Tibial artery (tissue), 4 donors: ENCODE measurements at places on chromosomes 12 and 14.

DNA sequence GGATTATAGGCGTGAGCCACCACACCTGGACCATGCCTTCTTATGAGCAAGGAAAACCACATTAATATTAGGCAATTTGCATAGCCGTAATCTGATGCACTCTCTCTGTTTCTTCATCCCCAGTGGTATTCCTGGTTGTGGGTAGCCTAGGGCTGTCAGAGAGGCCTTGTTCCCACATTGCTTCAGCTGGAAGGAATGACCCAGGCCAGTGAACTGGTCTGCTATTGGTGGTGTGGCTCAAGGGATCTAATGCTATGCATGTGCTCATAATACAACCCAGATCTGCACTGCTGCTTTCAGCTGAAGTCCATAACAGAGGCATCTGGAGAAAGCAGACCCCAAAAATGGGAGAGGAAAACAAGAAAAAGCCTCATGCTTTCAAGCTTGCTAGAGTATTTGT lies 33.1 kb upstream of the G2E3 start:
- no peak for DNase-seq

DNA sequence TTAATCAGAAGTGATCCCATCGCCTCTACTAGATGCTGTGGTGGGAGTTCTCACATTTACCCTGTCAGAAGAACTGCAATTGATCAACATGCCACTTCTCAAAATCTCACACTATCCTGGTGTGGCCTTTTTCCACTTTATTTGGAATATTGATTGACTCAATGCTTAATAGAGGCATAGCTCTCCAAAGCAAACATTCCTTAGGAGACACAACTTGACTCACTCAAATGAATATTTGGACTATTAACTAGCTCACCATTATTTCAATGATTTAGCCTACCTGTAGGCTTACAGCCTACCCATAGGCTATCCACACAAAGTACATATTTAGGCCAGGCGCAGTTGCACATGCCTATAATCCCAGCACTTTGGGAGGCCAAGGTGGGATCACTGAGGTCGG lies 186.5 kb downstream of the KLHL28 start:
- DNase-seq = no peak

DNA sequence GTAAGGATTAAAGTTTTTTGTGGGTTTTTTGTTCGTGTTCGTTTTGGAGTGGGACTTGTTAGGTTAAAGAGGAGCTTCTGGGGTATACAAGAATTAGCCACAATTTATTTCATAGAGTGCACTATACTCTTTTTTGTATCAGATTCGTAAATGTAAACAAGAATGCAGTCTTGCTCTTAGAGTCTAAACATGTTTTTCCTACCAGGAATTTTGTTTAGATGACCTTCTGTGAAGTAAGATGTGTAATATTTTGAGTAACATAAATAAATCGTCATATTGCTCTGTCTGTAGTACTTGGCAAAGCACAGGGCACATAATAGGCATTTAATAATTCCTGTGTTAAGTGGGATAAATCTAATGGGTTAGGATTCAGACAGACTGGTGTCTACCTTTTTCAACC lies 9.6 kb downstream of the CNOT2 start:
- no peak for DNase-seq

DNA sequence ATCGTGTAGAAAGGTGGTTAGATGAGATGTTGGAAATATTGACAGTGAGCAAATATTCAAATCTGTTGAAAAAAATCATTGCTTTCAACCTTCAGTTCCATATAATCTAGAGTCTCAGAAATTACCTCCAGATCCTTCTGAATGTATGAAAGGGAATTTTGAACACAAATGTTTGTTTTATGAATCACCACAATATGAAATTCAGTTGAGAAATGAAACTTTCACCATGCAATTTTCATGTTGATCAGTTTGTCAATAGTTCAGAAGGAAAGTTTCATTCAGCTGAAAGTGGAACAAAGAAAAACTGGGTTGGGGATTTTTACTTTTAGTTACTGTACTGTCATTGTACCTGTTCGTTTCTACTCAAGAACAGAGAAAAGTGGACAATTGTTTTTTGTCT lies 953.6 kb downstream of the SLC6A15 start:
- DNase-seq = no peak

DNA sequence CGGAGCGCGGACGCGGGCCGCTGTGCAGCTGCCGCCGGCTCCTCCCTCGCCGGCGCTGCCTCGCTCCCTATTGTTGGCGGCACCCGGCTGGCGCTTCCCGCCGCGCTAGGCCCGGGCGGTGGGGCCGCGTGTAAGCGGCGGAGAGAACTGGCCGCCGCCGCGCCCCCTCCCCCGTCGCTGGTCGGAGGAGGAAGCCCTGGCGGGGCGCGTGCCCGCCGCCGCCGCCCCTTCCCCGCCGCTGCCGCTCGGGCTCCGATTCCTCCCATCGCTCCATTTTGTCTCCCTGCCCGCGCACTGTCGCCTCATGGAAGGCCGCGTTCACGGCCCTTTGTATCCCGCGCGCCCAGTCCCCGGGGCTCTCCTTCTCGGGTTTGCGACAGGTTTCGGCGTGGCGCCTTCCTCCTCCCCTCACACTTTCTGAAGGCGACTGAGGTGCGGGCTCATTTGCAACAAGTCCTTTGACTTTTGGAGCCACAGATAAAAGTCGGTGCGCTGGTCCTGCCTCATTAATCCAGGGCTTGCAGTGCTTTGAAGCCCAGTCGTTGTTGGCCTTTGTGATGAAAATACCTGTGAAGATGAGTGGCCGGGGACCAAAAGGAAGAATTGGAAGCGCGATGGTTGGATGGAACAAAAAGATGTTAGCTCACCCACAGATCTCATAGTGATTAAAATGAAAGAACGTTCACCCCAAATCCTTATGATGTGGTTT lies 707 bp downstream of the CPSF6 start:
- DNase-seq = peak; percentile 73

GRCh38 chr12:6104027-6104426 lies 20.4 kb downstream of the VWF start:
- no peak for DNase-seq

DNA sequence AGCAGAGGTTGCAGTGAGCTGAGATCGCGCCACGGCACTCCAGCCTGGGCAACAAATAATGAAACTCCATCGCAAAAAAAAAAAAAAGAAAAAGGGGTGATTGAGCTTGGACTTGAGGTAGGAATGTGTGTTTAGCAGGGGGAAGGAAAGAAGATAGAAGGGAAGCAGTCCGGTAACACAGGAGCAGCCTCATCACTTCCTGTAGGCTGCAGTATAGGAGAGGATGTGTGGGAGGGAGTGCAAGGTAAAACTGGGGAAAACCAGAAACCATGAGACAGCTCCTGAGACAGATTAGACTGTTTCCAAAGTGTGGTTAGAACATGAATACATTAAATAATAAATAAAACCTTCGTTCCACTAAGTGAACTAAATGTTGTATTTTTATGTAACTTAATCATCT lies 49.2 kb downstream of the FGD4 start:
- no peak for DNase-seq

GRCh38 chr14:35549551-35549950 lies 15.6 kb downstream of the INSM2 start:
- no peak for DNase-seq

GRCh38 chr14:37583358-37584210 lies 11.5 kb downstream of the FOXA1 start:
- no peak for DNase-seq

- DNase-seq = no peak
Observed at GRCh38 chr12:132393245-132393795, 63.9 kb upstream of the GALNT9 start.

- DNase-seq = no peak
Observed at GRCh38 chr14:91119556-91120311, 5.9 kb downstream of the DGLUCY start.

DNA sequence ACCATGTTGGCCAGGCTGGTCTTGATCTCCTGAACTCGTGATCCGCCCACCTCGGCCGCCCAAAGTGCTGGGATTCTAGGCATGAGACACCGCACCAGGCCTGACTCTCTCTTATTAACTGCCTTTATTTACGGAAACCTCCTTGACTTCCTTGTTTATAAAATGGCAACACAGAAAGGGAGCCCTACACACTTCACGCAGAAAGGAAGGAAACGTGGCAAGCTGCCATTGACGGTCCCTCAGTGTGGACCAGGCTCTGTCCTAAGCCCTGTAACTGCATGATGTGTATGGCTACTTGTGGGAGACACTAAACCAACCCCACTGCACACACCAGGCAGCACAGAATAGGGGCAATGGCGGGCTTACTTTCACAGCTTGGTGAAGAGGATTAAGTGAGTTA lies 11.7 kb downstream of the CINP start:
- DNase-seq = no peak

GRCh38 chr12:50275556-50275955 lies 7.8 kb downstream of the LIMA1 start:
- peak; percentile 37 for DNase-seq

GRCh38 chr12:77882709-77883108 lies 52.0 kb downstream of the NAV3 start:
- no peak for DNase-seq

DNA sequence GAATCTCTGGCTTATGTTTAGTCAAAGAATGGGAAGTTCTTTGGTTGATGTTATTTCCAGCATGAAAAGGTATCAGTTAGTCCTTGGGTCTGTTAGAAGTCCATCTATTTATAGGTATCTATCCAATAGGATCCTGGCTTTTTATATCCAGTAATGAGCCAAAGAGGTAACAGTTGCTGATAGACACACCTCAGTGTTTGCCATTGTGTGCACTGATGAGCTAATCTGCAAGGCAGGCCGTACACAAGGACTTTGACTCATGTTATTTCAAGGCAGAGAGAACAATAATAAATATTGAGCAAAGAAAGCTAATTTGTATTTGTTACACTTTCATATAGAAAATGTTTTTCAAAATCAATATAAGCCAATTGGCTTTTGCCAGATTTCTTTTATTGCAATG lies 56.4 kb downstream of the GLT1D1 start:
- no peak for DNase-seq

DNA sequence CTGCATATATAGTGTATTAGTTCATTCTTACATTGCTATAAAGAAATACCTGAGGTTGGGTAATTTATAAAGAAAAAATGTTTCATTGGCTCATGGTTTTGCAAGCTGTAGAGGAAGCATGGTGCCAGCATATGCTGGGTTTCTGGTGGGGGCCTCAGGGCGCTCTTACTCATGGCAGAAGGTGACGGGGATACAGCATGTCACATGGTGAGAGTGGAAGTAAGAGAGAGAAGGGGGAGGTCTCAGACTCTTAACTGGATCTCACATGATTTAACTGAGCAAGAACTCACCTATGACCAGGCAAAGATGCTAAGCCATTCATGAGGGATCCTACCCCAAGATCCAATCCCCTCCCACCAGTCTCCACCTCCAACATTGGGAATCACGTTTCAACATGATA lies 15.9 kb upstream of the PAWR start:
- no peak for DNase-seq

DNA sequence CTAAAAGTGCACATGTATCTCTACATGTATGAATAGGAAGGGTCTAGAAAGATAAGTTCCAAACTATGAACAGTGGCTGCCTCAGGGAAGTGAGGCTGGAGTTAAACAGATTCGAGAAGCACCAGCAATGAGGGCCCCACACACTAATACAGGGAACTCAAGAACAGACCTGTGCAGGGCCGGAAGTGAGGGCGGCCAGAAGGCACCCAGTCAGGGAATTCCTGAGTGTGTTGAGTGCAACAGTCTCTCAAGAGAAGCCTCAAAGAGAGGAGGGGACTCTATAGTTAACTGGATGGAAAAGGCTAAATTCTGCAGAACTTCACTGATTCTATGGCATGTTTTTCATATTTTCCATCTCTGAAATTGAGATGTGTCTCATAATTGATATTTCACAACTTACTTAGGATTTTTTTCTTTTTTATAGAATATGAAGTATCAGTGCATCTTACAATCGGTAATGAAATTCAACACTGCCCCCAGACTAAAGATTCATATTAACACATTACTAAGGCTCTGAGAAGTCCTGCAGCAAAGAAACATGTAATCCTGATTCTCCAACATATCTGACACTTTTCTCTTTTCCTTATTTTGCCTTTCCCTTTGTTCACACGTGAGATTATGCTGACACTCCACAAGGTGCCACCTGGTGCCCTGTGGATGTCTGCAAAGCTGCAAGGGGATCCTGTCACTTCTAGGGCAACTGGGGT lies 61.3 kb downstream of the CHGA start:
- no peak for DNase-seq

DNA sequence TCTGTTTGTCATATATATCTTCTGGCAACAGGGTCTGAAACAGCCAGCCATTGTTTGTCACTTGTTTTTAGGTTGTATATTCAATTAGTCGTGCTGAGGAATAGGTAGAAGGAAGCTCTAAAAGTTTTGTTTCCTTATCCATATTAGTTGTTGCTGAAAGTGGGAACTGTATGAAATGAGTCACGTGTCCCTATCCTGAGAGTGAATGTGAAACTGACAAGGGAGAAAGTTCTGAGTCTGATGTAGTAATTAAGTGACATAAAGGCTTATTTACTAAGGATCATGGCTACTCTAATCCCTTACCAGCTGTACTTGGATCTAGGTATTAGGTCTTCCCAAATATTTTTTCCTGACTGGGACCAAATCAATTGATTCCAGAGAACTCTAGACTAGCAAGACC lies 16.4 kb downstream of the FAM234B start:
- no peak for DNase-seq

GRCh38 chr12:95411057-95411456 lies 62.9 kb upstream of the METAP2 start:
- DNase-seq = no peak

GRCh38 chr12:92539976-92540781 lies 162.6 kb upstream of the PLEKHG7 start:
- DNase-seq = no peak

GRCh38 chr14:61284001-61284400 lies 2.9 kb upstream of the TMEM30B start:
- DNase-seq = no peak

- no peak for DNase-seq
Observed at GRCh38 chr12:82910246-82910893, 223.7 kb downstream of the TMTC2 start.

DNA sequence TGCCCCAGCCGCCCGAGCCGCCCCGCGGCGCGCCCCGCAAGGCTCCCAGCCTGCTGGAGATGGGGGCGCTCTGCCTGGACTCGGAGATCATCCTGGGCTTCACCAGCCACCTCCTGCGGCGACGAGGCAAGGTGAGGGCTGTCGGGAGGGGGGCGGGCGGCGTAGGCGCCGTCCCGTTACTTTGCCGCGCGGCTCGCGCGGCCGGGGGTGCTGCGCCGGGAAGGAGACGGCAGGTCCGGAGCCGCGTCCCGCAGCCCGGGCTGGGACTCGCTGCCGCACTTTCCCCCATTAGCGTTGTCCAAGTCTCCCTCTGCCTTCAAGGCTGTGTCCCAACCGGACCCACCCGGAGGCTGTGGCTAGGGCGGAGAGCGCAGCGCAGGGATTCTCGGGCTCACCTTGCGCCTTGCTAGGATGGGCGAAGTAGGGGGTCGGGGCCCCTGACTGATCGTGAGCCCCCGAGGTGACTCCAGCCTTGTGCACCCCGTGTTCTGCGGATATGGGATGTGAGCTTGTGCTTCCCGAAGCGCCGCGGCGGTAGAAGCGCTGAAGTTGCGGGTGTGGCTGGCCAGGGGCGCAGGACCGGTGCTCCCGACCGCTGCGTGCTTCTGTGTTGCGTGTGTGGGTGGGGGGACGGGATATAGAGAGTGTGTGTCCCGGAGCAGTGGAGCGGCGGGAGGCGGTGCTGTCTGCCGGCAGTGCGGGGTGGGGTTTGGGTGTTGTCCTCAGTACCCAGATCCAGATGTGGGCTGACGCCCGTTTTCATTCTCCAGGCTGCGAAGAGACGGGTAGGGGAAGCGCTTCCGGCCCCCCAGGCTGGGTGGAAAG lies 1.7 kb upstream of the KIF26A start:
- DNase-seq = no peak
